ENCODE measurements at places on chromosomes 3 and 15. TPM values are rescaled to one million over a fixed set of nuclear protein-coding genes. Genes with fewer than 3 reads are reported as not detected.
A peak's percentile ranks its signal among the peaks of the same experiment; 100 is the strongest.

HGD gene
- 0.45 TPM for polyA plus RNA-seq

SH2D7 gene
- 0.84 TPM for polyA plus RNA-seq

WWTR1 gene
- 127 TPM for polyA plus RNA-seq

PIGZ gene
- polyA plus RNA-seq = 2.2 TPM

GORASP1 gene
- 72.5 TPM for polyA plus RNA-seq

IQCH gene
- polyA plus RNA-seq = 2.4 TPM

CSTA gene
- 1.0 TPM for polyA plus RNA-seq

AHSG gene
- 35.6 TPM for polyA plus RNA-seq

LYZL4 gene
- not detected for polyA plus RNA-seq

LMAN1L gene
- polyA plus RNA-seq = not detected

RNU6-1 gene
- not detected for polyA plus RNA-seq

AMOTL2 gene
- 30.5 TPM for polyA plus RNA-seq

GRCh38 chr15:70580286-70580685 is 183.1 kb downstream of the UACA start:
- DNase-seq = no peak

GRCh38 chr3:13540297-13540995 is 8.5 kb upstream of the FBLN2 start:
- no peak for DNase-seq

- DNase-seq = no peak
Observed at GRCh38 chr3:134251731-134252391, 1.2 kb upstream of the RYK start.

DNA sequence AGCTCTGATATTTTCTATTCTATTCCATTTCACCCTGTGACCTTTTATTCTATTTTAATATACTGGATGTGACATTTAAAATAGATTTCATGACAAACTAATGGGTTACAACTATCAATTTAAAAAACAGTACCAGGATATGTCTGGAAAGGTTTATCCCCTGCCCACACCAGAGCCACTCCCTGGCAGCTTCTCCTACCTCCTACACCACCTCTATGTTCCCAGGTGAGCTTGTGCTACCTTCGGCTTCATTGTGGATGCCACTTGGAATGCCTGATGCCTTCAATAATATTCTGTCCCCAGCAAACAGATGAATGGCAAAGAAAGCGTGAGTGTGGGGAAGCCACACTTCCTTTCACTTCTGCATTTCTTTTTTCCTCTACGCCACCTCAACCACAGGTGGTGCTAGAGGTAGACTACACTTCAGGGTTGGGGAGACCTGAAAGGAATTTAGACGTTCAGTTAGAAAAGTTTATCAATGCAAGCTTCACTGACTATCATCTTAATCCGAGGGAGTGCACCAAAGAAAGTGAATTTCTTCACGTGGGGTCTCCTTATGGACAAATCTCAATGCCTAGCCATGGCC is 213.0 kb downstream of the SSR3 start:
- no peak for DNase-seq

GRCh38 chr3:121844892-121845291 is 9.9 kb downstream of the EAF2 start:
- no peak for DNase-seq

DNA sequence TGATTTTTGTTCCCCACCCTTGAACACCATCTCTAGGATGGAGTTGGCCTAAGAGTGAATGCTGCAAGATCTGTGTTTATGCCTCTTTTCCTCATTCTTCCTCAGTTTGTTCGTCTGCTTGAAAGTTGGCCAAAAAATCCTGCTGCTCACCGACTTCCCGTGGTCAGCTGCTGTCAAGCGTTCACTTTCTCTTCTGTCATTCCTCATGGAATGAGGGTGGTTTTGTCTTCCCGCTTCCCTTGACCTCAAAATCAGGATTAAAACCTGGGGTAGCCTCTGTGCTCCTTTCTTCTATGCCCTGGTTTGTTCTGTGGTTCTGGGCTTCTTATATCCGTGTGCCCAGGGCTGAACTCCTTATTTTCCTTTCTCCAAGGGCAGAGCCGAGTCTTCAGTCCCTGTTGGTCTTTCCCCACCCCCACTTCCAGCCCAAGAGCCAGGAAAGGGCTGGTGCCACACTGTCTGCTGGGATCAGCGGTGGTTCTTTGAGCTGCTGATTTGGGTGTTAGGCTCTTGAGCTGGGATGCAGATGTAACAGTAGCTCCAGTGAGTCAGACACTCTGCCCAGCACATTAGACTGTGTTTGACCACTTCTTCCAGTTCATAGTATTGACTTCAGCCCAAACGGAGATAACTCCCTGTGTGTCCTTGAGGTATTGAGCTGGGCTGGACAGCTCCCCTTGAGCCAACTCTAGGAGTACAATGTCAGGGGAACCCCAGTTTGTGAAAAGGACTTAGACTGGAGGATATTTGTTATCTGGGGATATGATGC is 2.3 kb downstream of the SERF2 start:
- DNase-seq = no peak

DNA sequence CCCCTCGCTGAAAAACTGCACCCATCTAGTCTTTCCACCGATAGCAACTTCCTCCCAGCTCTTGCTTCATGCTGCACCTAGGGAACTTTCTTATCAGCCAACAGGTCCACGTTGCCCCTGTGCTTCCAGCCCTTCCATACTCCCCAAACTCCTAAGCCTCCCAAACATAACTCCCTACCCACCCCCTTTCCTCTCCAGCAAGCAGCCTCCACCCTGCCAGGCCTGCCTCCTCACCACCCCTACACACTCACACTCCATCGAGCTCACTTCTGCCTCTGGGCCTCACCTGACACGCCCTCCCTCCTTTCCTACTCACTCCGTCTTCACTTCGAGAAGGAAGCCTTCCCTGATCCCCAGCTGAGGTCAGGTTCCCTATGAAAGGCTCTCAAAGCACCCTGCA is 8.1 kb downstream of the INSYN1 start:
- DNase-seq = no peak

DNA sequence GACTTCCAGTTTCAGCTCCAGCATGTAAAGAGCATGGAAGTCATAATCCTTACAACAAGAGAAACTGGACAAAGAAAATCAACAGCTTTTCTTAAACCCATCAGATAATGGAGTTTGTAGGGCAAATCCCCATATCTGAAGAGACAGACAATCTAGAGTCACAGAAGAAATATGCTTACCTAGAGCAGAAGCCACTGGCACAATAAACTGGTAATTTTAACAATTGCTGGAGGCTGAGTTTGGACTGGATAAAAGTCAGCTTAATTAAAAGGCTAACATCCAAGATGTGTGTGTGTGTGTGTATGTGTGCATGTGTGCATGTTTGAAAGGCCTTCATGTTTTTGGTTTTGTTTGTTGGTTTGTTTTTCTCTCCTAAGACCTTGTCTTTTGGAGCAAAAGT is 50.6 kb downstream of the TM4SF18 start:
- no peak for DNase-seq

DNA sequence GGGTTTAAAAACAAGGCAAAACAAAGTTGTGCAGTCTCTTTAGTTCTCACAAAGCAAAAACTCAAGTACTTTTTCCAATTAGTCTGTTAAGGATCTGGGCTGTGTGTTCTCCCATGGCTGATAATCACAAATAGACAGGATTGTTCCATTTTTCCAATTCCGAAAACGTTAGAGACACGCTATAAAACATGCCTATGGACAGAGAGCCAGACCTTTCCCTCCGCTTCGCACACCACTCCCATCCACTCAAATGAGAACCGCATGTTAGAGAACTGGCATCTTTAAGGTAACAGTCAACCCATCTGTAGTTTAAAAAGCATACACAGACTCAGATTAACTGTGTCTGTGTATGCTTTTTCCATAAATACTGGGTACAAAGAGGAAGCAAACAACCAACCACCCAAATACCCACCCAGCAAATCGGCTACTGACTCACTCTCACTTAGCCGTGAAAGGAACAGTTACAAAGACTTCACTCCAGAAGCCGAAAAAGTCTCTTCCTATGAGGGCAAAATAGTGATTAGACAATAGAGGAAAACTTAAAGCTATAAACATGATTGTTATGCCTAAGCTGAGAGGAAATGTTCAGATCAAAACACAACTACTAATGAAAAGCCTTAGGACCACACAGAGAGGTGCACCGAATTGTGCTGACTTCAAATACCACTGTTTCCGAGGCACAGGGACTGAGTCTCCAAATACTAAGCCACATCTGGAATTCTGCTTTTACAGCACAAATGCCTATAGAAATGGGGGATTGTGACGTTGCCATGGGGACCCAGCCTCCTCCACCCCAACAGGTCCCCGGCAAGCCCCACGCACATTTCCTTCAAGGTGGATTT is 36.1 kb downstream of the IL17RD start:
- DNase-seq = no peak

DNA sequence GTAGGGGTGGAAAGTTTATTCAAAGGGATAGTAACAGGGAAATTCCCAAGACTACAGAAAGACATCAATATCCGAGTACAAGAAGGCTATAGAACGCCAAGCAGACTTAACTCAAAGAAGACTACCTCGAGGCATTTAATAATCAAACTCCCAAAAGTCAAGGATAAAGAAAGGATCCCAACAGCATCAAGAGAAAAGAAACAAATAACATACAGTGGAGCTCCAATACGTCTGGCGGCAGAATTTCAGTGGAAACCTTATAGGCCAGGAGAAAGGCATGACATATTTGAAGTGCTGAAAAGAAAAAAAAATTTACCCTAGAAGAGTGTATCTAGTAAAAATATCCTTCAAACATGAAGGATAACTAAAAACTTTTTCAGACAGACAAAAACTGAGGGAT is 95.6 kb downstream of the DMXL2 start:
- DNase-seq = no peak

DNA sequence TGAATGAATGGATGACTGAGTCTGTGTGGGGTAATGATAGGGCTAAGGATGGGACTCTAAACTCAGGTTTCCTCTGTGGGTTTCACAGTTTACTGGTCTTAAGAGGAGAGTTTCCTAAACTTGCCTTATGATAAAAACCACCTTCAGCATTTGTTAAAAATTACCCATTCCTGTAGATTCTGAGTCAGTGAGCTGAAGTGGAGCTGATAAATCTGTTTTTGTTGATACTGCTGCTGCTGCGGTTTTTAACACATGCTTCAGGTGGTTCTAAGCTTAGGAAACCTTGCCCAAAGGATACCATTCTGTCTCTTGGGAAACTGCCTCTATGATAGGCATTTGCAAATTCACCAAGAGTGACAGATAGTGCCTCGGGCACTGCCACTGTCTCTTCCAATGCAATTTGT is 52.6 kb downstream of the MECOM start:
- DNase-seq = no peak

DNA sequence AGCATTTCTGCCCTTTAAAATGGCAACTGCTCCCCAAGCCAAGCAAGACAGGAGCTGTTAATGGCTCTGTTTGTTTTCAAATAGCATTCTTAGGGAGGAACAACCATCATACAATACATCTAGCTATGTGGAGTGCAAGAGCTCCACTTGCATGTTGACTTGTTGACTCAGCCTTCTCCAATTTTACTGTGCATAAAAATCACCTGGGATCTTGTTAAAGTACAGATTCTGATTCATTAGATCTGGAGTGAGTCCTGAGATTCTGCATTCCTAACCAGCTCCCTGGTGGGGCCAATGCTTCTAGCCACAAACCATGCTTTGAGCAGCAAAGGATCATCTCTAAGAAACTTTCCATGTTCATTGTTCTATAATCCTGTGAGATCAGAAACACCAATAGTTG is 171.4 kb downstream of the THRB start:
- DNase-seq = no peak

DNA sequence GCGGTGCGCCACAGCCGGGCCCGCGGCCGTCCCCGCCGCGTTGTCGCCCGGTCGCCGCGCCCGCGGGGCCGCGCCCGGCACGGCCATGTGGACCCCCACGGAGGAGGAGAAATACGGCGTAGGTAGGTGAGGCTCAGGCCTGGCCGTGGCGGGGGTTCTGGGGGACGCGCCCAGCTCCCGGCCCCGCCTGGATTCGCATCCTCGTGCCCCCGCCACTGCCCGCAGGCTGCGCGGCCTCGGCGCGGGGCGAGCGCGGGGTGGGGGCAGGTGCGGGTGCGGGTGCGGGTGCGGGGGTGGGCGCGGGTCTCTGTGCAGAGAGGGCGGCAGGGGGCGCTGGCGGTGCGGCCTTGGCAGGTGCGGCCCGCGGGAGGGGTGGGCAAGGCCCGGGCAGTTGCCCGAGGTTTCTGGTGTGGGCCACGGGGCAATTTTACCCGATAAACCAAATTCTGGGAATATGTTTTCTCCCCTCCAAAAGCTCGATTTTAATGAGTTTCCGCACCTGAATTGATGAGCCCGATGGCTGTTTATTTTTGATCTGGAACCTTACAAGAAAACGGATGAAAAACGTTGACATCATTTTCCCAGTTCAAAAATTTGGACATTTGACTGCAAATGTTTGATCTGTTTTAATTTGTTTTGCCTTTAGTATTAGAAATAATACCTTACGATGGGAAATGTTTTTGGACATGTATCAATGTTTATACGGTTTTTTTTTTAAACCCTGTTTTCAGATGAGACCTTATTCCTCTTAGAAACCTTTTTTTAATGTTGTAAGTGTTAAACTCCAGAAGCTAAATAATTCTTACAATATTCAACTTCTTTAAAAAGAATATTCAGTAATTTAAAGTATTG is 678 bp downstream of the DOCK3 start:
- DNase-seq = no peak

GRCh38 chr3:194135806-194136518 is at the start of gene HES1:
Gene HES1, plus strand, starts transcription at chr3:194136148. Its CDS starts 233 bp downstream, at chr3:194136381.
- DNase-seq = peak; percentile 97

GRCh38 chr3:129021140-129021551 is 20.0 kb downstream of the EFCC1 start:
- no peak for DNase-seq

DNA sequence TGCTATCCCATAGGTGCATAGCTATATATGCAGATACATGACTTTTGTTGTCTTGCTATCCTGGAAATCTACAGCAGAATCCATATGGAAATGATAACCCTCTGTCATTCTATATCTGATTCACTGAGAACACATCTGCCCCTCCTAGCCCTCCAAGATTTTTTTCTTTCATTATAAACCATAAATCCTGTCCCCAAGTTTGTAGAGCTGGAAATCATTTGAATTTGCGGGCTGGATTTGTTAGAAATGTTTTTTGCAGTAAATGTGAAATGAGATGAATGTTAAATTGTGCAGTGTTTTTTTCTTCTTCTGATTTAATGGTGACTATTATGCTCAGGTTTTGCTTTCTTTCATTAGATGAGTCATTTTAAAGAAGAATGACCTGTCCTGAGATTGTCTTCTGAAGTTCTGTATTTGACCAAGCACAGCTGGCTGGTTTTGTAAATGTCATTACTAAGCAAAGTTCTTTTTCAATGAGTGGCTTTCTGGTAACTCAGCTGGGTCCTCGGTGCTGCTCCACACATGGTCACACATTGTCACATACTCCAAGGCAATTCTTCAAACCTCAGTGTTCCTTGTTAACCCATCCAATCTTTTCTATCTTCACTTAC is 25.3 kb upstream of the ABHD17C start:
- DNase-seq = no peak

GRCh38 chr3:191244242-191244867 is 45.3 kb downstream of the OSTN start:
- DNase-seq = no peak

- DNase-seq = no peak
Observed at GRCh38 chr15:95226835-95227234, 995.5 kb downstream of the MCTP2 start.
